ENCODE measurements at places on chromosomes 3 and 15.

DNA sequence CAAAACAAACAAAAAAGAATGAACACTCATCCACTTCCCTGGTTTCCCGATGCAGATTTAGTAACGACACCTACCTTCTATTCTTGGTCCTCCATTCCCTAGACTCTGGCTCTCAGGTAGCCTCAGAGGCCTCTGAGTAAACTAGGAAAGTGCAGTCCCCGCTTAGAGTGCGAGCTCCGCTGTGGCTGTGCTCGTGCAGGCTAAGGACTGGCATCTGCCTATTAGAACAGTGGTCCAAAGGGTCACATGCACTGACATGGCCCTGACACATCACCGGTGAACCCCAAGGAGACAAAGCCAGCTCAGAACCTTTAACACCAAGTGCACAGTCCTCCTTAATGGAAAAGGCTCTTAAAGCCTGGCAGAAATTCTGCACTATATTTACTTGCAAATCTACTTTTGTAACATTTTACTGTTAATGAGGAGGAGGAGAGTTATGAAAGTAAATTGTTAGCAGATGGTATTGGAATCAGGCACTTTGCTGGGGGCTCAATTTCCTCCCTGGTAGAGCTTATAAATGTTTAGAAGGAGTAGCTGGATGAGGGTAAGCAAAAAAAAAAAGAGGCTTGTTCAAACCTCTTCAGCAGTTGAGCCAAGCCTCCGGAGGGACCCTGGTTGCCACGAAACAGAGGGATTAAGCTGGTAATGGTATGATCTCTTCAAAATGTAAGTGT is 31.1 kb downstream of the VGLL4 start:
- DNase-seq: no peak

DNA sequence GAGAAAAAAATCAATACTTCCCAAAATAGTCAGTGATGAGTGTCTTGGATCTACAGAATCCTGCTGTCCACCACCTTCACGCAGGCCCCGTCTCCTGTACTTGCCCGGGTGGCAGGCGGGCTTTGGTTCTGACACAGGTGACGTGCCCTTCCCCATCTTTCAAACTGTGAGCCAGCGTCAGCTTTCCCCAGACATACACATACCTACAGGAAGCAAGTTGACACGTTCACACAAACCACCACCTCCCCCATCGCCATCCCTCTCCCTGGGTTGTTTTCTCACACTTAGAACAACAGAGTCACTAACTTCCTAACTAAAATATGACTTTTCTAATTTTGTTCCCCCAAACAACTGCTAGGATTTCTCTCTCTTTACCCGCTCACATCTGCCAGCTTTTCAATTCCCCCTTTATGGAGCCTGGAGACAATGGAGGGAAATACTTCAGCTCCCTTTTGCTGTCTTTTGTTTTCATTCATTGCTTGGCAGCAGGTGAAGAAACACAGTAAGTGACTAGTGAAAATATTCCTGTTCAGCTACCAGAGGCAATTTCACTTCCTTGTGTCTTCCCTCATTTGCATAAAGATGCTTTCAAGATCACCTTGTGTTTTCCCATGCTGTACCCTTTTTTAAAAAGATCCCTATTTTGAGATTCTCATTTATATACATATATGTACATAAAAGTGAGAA is 248.3 kb downstream of the SLCO3A1 start:
- no peak for DNase-seq

GRCh38 chr15:73746261-73746660 is 6.9 kb downstream of the INSYN1 start:
- no peak for DNase-seq

GRCh38 chr15:53831907-53832770 is 72.7 kb upstream of the WDR72 start:
- peak; percentile 10 for DNase-seq

All from NCI-H1417 (cell line).